ENCODE measurements at places on chromosomes 5 and 9.

DNA sequence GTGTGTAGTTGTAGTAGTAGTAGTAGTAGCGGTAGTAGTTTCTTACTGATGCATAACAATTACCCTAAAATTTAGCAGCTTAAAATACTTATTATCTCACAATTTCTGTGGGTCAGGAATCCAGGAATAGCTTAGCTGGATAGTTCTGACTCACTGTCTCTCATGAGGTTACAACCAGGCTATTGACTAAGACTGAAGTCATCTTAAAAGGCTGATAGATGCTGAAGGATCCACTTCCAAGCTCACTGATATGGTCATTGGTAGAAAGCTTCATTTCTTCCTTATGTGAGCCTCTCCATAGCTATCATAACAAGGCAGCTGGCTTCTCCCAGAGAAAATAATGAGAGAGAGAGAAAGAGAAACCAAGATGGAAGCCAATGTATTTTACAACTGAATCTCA, 147.5 kb upstream of the FBXL17 start:
- no peak for DNase-seq

GRCh38 chr5:145509336-145510136, 325.6 kb downstream of the PRELID2 start:
- DNase-seq, result no peak

GRCh38 chr9:98913705-98914104, 30.0 kb upstream of the COL15A1 start:
- no peak for DNase-seq

GRCh38 chr9:126306071-126306647, 20.5 kb upstream of the MVB12B start:
- DNase-seq, result no peak

GRCh38 chr9:105286098-105286497, 41.6 kb downstream of the SLC44A1 start:
- no peak for DNase-seq

- no peak for DNase-seq
Measured at GRCh38 chr9:109403116-109403515, 82.3 kb upstream of the EPB41L4B start.

GRCh38 chr5:116411101-116411571, 163.5 kb downstream of the SEMA6A start:
- DNase-seq, result no peak

GRCh38 chr9:83775932-83776331, 41.6 kb downstream of the GKAP1 start:
- DNase-seq, result no peak

DNA sequence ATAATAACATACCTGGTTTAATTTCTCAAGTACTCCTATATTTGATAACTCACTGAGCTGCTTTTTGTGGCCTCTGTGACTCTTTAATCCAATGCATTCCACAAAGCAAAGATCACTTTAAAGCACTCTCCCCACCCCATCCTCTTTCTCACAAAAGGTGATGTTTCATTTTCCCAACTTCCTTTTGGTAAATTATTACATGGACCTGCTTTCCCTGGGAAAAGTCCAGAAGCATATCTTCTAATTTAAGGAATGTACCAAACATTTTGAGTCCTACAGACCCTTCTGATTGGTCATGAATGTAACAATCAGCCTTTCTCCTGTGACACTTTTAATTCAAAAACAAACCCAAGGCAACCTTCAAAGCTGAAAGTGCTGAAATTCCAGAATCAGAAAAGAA, 71.1 kb downstream of the MLLT3 start:
- DNase-seq, result no peak

DNA sequence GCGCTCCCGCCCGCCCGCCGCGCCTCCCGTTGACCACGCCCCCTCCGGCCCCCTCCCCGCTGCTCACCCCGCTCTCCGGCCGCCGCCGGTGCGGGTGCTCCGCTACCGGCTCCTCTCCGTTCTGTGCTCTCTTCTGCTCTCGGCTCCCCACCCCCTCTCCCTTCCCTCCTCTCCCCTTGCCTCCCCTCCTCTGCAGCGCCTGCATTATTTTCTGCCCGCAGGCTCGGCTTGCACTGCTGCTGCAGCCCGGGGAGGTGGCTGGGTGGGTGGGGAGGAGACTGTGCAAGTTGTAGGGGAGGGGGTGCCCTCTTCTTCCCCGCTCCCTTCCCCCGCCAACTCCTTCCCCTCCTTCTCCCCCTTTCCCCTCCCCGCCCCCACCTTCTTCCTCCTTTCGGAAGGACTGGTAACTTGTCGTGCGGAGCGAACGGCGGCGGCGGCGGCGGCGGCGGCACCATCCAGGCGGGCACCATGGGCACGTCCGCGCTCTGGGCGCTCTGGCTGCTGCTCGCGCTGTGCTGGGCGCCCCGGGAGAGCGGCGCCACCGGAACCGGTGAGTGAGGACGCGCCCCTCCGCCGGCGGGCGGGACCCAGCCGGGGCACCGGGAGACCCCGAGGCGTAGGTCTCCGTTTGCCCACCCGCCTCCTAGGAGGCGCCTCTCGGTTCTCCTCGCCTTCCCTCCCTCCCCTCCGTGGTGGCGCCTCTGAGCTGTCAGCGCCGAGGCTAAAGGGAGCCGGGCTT, at the start of gene VLDLR:
Gene VLDLR, plus strand, starts transcription at position 66 of the 739 bp plus-strand sequence. Its CDS starts 403 bp downstream, at position 469.
- DNase-seq, result peak; percentile 79

DNA sequence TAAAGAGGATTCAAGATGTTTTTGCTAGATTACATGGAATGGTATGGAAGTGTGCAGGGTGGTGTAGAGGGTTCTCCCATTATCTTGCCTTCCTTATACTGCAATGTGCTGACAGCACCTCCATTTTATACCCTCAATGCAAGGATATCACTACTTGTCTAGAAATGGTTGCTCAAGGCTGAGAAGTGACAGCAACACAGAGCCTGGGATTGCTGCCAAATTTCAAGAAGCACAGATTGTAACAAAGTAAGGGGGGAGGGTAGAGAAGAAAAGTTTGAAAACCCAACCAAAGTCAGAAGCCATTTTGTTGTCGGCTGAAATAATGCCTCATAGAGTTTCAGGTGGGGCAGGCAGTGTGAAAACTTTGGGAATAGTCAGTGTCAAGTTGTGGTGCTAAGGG, 29.8 kb downstream of the PCDHAC2 start:
- no peak for DNase-seq

GRCh38 chr9:132295181-132295580, 59.6 kb downstream of the SETX start:
- no peak for DNase-seq

DNA sequence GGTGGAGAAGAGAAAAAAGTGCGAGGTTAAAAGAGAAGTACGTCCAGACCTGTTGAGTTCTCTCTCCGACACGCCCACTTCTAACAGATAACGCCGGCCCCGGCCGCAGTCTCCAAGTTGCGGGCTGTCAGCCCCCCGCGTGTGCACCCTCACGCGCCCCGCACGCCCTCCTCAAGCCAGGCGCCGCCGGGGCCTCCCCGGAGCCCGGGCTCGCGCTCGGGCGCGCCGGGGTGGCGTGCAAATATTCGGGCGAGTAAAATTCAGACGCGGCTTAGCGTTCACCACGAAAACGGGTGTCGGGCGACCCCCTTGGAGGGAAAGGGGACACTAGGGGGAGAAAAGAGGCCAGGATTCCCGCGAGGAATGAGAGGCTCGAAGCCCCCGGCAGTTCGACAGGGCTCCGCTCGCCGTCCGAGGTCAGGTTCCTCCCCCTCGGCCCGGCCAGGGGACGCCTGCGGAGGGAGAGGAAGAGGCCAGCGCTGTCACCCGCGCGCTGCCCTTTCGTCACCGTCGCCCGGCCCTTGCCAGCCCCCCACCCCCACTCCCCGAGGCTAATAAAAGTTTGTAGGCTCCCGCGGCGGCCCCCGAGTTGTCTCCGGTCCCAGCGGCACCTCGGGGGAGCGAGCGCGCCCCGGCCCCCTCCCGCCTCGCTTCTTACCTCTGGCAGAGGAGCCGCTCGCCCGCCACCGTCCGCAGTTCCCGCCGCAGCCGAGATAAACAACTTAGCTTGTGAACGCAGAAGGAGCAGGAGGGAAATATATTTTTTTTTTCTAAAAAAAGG, 743 bp downstream of the NR3C1 start:
- DNase-seq, result peak; percentile 66

DNA sequence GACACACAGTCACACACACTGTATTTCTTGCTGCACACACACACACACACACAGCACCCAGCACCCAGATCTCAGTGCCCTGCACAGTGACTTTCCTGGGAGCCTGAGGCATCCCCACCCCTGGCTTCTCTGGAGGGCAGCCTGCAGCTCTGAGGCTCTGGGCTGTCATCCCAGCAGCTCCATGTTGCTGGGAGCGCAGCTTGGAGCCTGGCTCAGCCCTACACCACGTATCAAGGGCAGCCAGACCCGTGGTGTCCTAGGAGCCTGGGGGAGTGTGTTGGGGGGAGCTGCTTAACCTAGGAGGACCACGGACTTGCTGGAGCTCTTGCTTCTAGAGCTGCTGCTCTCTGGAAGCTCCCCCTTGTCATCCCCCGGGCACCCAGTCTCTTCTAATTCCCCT, 5.2 kb downstream of the IER5L start:
- no peak for DNase-seq

- no peak for DNase-seq
Measured at GRCh38 chr5:159415301-159415937, 85.1 kb upstream of the IL12B start.

DNA sequence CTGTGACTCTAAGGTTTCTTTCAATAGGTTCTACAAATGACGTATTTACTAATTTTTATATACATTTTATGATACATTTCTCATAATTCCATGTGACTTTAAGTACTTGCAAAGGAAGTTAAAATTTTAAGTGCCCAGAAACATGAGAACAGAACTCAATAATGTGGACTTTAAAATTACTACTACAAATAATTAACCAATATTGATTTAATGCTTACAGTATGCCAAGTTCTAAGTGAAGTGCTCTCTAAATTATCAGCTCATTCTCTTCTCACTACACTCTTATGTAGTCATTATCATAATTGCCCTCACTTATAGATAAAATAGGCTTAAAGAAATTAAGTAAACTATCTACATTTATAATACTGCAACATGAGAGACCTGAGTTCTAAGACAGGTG, 1690.7 kb upstream of the CDH9 start:
- DNase-seq, result no peak

GRCh38 chr9:105969636-105970035, 275.3 kb downstream of the TMEM38B start:
- no peak for DNase-seq

GRCh38 chr5:173391031-173391430, 62.8 kb upstream of the STC2 start:
- DNase-seq, result no peak

- DNase-seq, result no peak
Measured at GRCh38 chr9:115261656-115262081, 143.7 kb upstream of the TNC start.

GRCh38 chr5:173591056-173591514, 25.4 kb downstream of the BOD1 start:
- no peak for DNase-seq

DNA sequence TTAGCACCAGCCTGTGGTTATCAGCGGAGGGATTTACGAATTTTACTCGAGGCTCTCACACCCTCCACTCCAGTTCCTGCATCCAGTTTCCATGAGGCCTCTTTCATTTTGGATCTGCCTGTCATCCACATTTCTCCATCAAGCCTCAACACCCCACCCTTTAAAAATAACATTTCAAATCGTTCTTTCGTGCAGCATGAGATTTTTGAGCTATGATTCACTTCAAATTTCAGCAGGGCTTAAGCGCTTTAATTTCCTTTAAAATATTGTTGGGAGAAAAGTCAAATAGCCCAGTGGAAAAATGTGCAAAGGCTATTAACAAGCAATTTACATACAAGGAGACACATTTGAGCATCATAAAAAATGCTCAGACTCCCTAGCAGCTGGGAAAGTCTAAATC, 103.2 kb downstream of the MSX2 start:
- DNase-seq, result no peak

- no peak for DNase-seq
Measured at GRCh38 chr9:114641967-114642366, 15.6 kb downstream of the TEX53 start.

- no peak for DNase-seq
Measured at GRCh38 chr5:96242571-96242970, 190.5 kb downstream of the PCSK1 start.

DNA sequence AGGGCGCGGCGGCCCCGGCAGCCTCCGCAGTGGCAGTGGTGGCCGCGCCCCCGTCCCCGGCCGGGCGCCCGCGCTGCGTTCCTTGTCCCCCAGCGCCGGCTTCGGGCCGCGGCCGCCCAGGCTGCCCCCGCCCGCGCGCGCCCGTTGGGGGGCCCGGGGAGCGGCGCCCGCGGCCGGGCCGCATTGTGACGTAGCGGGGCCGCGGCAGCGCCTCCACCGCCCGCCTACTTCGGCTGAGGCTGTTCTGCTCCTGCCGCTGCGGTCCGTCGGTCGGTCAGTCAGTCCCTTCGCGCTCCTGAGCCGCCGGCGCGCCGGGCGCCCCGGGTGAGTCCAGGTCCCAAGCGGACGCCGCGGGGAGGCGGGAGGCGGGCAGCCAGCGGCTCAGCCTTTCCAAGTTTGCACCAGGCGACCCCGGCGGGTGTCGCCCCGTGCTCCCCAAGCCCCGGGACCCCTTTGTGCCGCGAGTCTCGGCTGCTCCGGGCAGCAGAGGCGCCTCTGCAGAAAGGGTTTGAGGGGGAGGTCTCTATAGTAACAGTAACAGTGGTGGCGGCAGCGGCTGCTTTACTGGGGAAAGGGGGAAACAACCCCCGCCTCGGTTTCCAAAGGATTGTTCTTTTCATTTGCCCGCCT, at the start of gene SNCAIP:
Gene SNCAIP, plus strand, starts transcription at position 277 of the 630 bp plus-strand sequence. CDS start 78,898 bp downstream, outside the sequence.
- DNase-seq, result peak; percentile 69

GRCh38 chr5:10594591-10595210, 30.8 kb downstream of the ANKRD33B start:
- no peak for DNase-seq

GRCh38 chr9:75715360-75715759, 175.1 kb upstream of the PCSK5 start:
- DNase-seq, result no peak

GRCh38 chr5:168314735-168315411, 23.4 kb downstream of the WWC1 start:
- no peak for DNase-seq

- no peak for DNase-seq
Measured at GRCh38 chr5:124253203-124253810, 493.1 kb downstream of the ZNF608 start.

DNA sequence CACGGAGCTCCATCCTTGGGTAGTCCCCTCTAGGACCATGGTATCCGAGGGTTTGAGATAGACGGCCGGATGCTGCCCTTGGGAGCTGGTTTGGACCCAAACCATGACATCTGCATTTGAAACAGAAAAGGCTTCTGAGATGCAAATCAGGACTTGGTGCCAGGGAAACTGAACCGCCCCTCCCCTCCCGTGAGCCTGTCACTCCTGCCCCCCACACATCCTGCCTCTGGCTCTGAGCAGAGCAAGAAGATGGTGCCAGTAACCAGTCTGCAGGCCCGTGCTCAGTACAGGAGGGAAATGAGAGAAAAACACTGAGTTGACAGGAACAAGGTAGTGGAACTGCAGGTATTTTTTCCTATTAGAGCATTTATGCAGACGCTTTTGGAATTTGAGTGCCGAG, 18.6 kb downstream of the ARPC5L start:
- DNase-seq, result no peak

DNA sequence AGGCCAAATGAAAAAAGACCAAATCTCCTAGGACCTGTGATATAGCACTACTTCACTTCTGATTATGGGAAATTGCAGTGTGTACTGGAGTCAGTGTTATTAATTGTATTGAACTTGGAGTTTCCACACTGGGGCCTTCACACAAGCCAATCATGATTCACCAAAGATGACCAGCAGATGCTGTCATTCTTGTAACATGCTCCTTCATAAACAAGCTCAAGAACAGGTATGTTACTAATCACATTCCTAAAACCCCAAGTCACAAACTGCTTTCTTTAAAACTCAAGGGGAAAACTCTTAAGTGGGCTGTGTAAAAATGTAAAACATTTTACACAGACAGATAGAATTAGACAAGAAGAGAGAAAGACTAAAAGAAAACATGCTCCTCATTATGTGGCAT, 5.6 kb downstream of the KLHL3 start:
- no peak for DNase-seq

GRCh38 chr5:96257904-96258303, 175.1 kb downstream of the PCSK1 start:
- no peak for DNase-seq
